CD4-positive, alpha-beta memory T cell (primary cell): ENCODE measurements at places on chromosomes 16 and 17. TPM values are rescaled to one million over a fixed set of nuclear protein-coding genes. Genes with fewer than 3 reads are reported as not detected.

GRCh38 chr17:36657390-36657762, 56.0 kb downstream of the MRM1 start:
- DNase-seq = no peak

Gene TOX3
- not detected for total RNA-seq

Gene TERF2IP
- 98.4 TPM for total RNA-seq

Gene MYH1
- not detected for total RNA-seq

DNA sequence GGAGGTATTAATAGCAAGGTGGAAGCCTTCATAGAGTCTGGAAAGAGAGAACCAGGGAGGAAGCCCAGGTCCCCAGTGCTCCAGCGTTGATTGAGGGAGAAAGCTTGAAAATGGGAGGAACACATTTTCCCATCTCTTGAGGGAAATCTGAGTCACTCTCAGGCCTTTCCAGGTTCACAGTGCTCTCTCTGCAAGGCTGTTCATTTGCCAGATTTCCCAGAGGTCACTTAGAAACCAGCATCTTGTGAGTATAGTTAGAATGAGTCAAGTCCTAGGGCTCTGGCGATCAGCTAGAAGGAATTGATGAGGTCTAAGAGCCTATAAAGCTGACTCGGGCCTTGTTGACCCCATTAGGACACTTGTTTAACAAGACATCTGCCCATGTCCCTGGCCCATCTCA, 17.7 kb upstream of the ZNF594 start:
- DNase-seq = no peak

DNA sequence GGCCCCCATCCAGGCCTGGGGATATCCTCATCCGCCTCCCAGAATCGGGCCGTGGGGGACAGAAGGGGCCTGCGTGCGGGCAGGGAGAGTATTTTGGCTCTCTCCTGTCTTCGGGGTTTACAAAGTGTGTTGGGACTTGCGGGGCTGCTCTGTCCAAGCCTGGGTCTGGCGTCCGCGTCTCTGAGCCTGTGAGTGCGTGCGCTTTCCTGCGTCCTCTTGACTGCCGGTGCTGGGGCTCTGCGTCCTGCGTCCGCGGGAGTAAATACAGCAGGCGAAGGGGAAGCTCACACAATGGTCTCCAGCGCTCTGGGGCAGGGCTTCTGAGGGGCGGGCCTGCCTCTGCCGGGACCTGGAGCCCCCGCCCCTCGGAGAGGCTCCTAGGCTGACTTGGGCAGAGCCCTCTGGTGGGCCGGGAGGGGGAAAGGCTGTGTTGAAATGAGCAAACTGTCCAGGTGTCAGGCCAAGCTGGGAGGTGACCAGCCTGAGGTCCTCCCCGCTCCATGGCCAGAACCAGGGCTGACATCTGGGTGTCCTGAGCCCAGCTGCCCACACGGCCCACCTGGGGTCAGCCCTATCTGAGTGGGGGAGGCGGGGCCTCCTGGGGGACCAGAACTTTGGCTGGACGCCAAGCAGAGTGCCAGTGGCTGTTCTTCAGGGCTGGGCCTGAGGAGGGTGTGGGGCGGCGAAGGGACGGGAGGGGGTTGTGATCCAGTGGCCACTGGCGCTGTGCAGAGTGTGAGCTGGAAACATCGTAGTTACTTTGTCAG, 233.6 kb downstream of the SEC14L1 start:
- peak; percentile 79 for DNase-seq

GRCh38 chr16:8864480-8865110, 4.2 kb downstream of the CARHSP1 start:
- DNase-seq = no peak

GRCh38 chr17:16117149-16117548, 98.2 kb downstream of the NCOR1 start:
- DNase-seq = no peak

DNA sequence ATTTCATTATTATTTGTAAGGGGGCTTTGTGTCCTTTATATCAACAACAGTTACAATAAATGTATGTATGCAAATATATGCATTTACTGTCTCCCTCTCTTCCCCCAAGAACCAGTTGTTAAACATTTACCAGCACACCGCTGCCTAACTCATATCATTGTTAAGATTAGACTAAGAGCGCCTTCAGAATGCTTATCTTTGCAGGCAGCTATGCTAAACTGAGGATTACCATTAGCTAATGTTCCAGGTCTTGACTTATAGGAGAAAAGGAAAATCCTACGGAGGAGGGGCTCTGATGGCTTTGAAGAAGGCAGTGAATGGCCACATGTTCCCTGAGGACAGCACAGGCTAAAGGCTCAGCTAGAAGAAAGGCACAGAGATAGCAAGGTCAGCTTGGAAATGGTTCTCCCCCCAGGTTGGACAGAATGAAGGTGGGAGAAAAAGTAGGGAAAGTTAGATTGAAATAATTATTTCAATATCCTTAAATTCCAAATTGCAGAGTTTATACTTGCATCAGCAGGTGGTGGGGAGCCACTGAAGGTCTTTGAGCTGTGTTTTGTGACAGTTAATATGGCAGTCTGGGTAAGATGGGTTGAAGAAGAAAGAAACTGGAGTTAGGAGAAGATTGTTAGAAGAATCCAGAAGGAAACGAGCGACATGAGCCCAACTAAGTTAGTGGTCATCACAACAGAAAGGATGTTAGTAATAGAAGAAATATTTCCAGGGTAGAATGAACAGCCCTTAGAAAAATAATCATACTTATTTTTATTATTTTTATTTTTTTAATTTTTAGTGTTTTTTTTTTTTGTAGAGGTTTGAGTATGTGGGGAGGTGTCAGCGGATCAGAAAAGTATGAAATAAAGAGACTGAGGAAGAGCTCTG, 87.0 kb upstream of the MAF start:
- DNase-seq = no peak

Gene CDH1
- 0.20 TPM for total RNA-seq
